ENCODE measurements at places on chromosomes 1 and 21. TPM values are rescaled to one million over a fixed set of nuclear protein-coding genes. Genes with fewer than 3 reads are reported as not detected.
A peak's percentile ranks its signal among the peaks of the same experiment; 100 is the strongest.

CLDN19 gene
- total RNA-seq, result not detected

- DNase-seq, result peak; percentile 5
- H3K27me3 ChIP-seq, result no peaks in the 10 kb centered on the region
- peaks cover 14% of the 10 kb centered on the region for H3K4me1 ChIP-seq
- no peaks in the 10 kb centered on the region for H3K36me3 ChIP-seq
- H3K4me3 ChIP-seq, result peak overlapping the region; percentile 51
Measured at GRCh38 chr1:1157914-1158710, 15.6 kb upstream of the TTLL10 start.

DNA sequence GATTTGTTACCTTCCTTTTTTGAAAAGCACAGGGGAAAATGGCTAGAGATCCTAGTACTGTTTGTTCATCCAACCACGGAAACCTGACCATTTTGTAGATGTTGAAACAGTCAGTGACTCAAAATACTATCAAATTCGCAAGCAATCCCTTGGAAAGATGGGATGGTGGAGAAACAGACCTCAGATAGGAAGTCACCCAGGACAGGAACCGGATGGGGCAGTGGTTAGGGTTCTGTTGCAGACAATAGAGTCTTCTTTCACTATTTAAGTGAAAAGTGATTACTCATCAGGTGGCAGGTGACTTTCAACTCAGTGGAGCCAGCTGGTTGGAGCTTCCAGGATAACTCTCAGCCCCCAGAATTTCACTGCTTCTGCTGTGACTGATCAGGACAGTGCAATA is 17.0 kb downstream of the LHX4 start:
- DNase-seq, result no peak
- no peaks in the 10 kb centered on the region for H3K36me3 ChIP-seq
- H3K27me3 ChIP-seq, result peaks cover 15% of the 10 kb centered on the region
- H3K4me1 ChIP-seq, result peaks cover 2% of the 10 kb centered on the region
- H3K27ac ChIP-seq, result no peak overlapping the region
- H3K4me3 ChIP-seq, result no peak overlapping the region

VCAM1 gene
- 4.6 TPM for total RNA-seq

GRCh38 chr1:201565771-201566528 is 27.0 kb downstream of the NAV1 start:
- H3K4me1 ChIP-seq, result peaks cover 44% of the 10 kb centered on the region
- no peak overlapping the region for H3K4me3 ChIP-seq
- H3K27me3 ChIP-seq, result no peaks in the 10 kb centered on the region
